MCF 10A (cell line): ENCODE measurements at places on chromosomes 3 and 15. TPM values are rescaled to one million over a fixed set of nuclear protein-coding genes. Genes with fewer than 3 reads are reported as not detected.

DNA sequence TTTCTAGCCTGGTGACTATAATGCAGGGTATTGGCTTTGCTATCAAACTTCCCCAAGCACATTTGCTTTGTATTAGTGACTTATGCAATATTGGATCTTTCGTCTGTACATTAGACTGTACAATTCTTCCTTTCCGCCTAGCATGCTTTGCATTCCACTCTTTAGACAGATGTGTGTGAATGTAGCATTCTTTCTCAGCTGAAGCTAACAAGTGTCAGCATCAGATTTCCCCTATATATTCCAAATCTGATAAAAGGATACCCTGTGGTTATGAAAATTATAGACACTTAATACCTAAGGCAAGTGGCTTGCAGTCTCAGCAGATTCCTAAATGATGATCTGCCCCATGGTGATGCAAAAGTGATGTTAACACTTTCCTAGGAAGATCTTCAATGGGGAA, 360.1 kb downstream of the CNTN4 start:
- H3K27me3 ChIP-seq: peaks cover 55% of the 10 kb centered on the region
- DNase-seq: no peak
- no peaks in the 10 kb centered on the region for H3K36me3 ChIP-seq
- H3K4me1 ChIP-seq: no peaks in the 10 kb centered on the region

- no peak for DNase-seq
- no peak overlapping the region for H3K27ac ChIP-seq
- H3K4me1 ChIP-seq: peaks cover 7% of the 10 kb centered on the region
- no peak overlapping the region for H3K4me3 ChIP-seq
Observed at GRCh38 chr15:67006083-67007065, 59.0 kb upstream of the SMAD3 start.

DNA sequence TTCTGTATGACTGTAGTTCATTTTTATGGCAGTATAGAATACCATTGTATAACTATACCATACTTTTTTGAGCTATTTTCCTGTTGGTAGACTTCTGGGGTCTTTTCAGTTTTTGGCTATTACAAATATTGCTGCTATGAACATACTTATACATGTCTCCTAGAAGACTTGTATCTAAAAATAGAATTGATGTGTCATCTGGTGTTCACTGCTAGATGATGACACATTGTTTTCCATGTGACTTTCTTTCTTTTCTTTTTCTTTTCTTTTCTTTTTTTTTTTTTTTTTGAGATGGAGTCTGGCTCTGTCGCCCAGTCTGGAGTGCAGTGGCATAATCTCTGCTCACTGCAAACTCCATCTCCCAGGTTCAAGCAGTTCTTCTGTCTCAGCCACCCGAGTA, 69.8 kb downstream of the SH3GL3 start:
- H3K36me3 ChIP-seq: peaks cover 6% of the 10 kb centered on the region
- no peaks in the 10 kb centered on the region for H3K4me1 ChIP-seq
- H3K27me3 ChIP-seq: peaks cover 53% of the 10 kb centered on the region
- H3K4me3 ChIP-seq: no peak overlapping the region

DNA sequence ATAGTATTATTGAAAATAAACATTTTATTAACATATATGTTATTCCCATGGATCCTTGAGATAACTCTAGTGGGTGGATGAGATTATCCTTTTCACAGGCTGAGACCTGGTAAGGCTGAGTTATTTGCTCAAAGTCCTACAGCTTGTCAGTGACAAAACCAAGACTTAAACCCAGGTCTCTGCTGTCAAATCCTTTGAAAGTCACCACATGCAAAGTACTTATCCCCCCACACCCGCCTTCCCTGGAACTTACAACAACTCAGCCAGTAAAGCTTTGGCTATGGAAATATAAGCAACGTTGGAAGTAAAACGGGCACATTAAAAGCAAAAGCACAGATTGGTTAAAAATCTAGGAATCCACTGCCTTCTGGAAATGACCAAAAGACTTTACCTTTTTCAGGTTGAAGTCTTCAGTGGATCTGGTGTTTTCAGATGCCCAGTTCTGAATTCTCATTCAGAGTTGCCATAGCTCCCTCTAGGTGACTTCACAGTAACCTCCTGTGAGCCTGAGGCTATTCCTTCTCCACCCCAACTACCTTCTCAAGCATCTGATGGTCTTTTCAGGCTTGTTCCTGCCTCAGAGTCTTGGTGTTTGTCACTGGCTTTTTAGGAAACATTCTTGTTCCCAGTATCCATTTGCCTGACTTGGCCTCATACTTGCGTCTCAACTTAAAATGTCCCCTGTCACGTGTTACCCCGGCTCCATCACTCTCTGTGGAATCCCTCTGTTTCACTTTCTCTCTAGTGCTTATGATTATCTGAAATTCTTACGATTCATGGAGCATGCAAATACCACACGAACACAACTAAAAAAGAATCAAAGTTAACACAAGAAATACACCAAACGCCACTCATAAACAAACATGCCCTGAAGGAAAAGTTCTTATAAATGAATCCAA, 131.2 kb downstream of the MAGI1 start:
- no peak for DNase-seq
- no peaks in the 10 kb centered on the region for H3K27me3 ChIP-seq
- H3K4me3 ChIP-seq: no peak overlapping the region

DNA sequence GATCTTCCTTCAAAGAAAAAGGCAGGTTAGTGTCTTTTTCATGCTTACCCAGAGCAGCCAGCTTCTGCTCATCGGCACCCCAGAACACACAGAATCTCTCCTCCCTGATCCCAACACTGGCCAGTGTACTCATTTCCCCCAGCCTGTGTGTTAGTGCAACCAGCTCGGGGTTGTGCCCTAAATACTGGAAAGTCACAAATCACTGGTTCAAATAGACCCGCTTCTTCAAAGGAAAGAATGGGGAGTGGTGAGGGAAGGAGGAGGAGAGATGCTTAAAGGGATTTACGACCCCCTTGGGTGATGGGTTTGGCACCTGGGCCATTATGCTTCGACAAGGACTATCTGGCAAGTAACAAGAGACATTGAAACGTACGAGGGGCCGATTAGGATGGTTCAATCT, 114.0 kb downstream of the FOXB1 start:
- DNase-seq: no peak
- H3K27ac ChIP-seq: no peak overlapping the region
- H3K4me3 ChIP-seq: no peak overlapping the region

- H3K4me3 ChIP-seq: no peak overlapping the region
- peaks cover 6% of the 10 kb centered on the region for H3K4me1 ChIP-seq
- H3K27ac ChIP-seq: no peak overlapping the region
- no peak for DNase-seq
- H3K36me3 ChIP-seq: no peaks in the 10 kb centered on the region
Observed at GRCh38 chr3:78867409-78868372, 900.1 kb downstream of the ROBO1 start.

GRCh38 chr15:48006031-48006511, 114.7 kb upstream of the SLC24A5 start:
- H3K4me3 ChIP-seq: no peak overlapping the region
- peaks cover 11% of the 10 kb centered on the region for H3K4me1 ChIP-seq
- peak; percentile 26 for DNase-seq

DNA sequence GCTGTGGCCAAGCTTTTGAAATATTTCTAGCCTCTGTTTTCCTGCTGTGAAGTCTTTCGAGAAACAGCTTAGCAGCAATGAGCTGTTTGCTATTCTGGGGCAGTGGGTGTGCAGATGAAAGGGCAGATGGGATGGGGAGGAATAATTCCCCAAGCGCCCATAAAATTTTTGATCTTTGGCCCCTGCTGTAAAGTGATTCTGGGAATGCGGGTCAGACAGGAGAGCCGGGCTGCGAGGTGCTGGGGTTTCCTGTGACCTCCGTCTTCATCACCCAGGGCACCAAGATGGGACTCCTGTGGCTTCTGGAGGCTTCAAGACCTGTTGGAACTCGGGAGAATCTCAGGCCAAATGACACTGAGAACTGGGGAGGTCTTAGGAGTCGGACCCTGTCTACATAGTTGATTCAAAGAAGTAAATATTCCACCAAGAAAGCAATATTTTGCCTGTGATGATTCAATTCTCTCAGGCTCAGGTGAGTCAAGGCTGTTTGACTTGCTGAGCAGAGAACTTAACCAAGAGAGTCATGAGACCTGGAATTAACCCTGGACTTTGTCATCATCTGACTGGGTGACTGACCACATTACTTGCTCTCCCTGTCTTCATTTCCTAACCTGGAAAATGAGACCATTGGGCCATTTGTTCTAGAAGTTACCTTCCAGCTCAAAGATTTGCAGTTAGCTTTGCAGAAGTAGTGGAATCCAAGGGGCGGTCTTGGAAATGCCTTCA, 86.4 kb downstream of the POLR2M start:
- DNase-seq: no peak
- H3K27me3 ChIP-seq: no peaks in the 10 kb centered on the region
- H3K36me3 ChIP-seq: no peaks in the 10 kb centered on the region
- H3K4me1 ChIP-seq: no peaks in the 10 kb centered on the region

- peaks cover 19% of the 10 kb centered on the region for H3K27me3 ChIP-seq
- no peak overlapping the region for H3K4me3 ChIP-seq
- H3K4me1 ChIP-seq: peaks cover 6% of the 10 kb centered on the region
- peak; percentile 38 for DNase-seq
- H3K27ac ChIP-seq: no peak overlapping the region
Observed at GRCh38 chr3:37546876-37547275, 314.8 kb upstream of the CTDSPL start.

GRCh38 chr3:87848003-87848402, 210.8 kb downstream of the CGGBP1 start:
- H3K4me1 ChIP-seq: no peaks in the 10 kb centered on the region
- H3K4me3 ChIP-seq: no peak overlapping the region
- DNase-seq: no peak

- H3K4me3 ChIP-seq: no peak overlapping the region
- no peak overlapping the region for H3K27ac ChIP-seq
- DNase-seq: no peak
- H3K4me1 ChIP-seq: peaks cover 20% of the 10 kb centered on the region
- no peaks in the 10 kb centered on the region for H3K27me3 ChIP-seq
Observed at GRCh38 chr3:46954178-46954577, 22.4 kb downstream of the CCDC12 start.

GRCh38 chr15:96700555-96700954, 370.1 kb downstream of the NR2F2 start:
- no peak overlapping the region for H3K4me3 ChIP-seq
- no peaks in the 10 kb centered on the region for H3K4me1 ChIP-seq
- no peaks in the 10 kb centered on the region for H3K36me3 ChIP-seq
- no peak overlapping the region for H3K27ac ChIP-seq
- no peak for DNase-seq

GRCh38 chr3:127174284-127174683, 18.6 kb upstream of the PRR23E start:
- no peak overlapping the region for H3K27ac ChIP-seq
- H3K36me3 ChIP-seq: no peaks in the 10 kb centered on the region
- peaks cover 6% of the 10 kb centered on the region for H3K4me1 ChIP-seq
- no peak for DNase-seq
- no peaks in the 10 kb centered on the region for H3K27me3 ChIP-seq
- no peak overlapping the region for H3K4me3 ChIP-seq

DNA sequence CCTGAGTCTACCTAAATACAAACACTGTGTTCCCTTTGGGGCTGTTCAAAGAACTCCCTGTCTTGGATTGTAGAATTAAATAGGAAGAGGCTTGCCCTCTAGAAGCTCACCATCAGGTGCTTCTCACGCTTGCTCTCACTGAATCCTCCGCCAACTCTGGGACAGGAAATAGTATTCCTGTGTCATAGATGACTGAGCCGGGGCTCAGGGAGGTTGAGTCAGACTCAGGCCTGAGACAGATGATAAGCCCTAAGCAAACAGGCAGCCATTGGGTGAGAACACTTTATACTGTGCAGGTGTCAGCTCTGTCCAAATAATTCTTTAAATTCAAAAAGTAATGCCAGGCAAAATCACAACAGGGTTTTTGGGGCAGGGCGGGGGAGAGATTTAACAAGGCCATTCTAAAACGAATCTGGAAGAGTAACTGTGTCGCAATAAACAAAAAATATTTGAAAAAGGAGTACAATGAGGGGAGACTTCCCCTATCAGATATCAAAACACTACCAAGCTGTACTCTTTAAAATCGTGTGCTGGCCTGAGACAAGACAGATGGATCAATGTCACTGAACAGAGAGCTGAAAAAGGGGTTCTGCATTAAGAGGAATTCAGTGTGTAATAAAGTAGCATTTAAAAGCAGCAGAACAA, 59.0 kb downstream of the EPHB3 start:
- DNase-seq: peak; percentile 53
- peaks cover 7% of the 10 kb centered on the region for H3K4me1 ChIP-seq
- H3K4me3 ChIP-seq: no peak overlapping the region
- no peaks in the 10 kb centered on the region for H3K36me3 ChIP-seq

- no peaks in the 10 kb centered on the region for H3K27me3 ChIP-seq
- peaks cover 7% of the 10 kb centered on the region for H3K36me3 ChIP-seq
- H3K4me1 ChIP-seq: peaks cover 6% of the 10 kb centered on the region
- no peak overlapping the region for H3K27ac ChIP-seq
Observed at GRCh38 chr15:83164771-83165404, 42.7 kb downstream of the HDGFL3 start.

- no peak overlapping the region for H3K27ac ChIP-seq
- no peak overlapping the region for H3K4me3 ChIP-seq
- H3K27me3 ChIP-seq: no peaks in the 10 kb centered on the region
- H3K36me3 ChIP-seq: no peaks in the 10 kb centered on the region
- H3K4me1 ChIP-seq: peaks cover 19% of the 10 kb centered on the region
Observed at GRCh38 chr15:37057831-37058230, 42.5 kb downstream of the MEIS2 start.

DNA sequence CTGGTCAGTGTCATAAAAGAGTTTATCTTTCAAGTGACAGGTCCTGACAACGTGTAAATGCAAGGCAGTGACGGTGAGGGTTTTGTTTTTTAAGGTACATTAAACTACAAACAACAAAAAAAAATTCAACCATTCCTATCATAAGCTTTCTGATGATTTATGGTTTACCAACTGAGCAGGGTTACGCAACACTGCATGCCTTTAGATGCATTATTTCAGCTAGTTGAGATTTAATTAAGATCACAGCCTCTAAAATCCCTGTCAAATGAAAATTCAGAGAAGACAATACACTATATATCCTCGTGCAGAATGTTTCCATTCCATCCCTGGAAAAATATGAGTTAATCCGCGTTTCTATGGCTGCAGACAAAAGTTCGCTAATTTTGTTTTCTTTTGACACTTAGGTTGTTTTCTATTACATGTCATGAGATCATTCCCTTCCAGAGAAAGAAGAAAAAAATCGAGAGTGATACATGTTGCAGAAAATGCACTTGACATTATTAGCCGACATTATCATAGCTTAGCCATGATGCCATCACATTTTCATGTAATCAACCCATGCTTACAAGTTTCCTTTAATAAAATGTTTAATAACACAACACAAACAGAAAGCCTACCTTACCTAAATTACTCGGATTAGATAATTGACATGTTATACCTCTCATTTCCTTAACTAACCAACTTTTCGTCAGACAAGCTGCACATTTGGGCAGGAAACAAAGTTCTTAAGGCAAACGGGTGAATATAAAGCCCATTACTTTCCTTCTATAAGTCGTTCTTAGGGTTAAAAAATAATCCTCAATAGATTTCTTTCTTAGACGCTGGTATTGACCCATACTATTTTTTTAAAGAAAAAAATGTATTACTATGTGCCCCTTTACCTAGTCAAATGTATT, 521.2 kb downstream of the FOXP1 start:
- peak; percentile 59 for DNase-seq
- H3K36me3 ChIP-seq: peaks cover 5% of the 10 kb centered on the region
- no peak overlapping the region for H3K4me3 ChIP-seq

The TMCO5A gene
- not detected in 2 replicates for total RNA-seq

The AADAC gene
- not detected in 2 replicates for total RNA-seq

The HYKK gene
- total RNA-seq: 1.2 and 1.3 TPM in 2 replicates

The IL17RD gene
- total RNA-seq: 0.91 and 1.2 TPM in 2 replicates

The EPHB3 gene
- 4.0 and 5.4 TPM in 2 replicates for total RNA-seq
